ENCODE measurements at places on chromosomes 16 and 17.

DNA sequence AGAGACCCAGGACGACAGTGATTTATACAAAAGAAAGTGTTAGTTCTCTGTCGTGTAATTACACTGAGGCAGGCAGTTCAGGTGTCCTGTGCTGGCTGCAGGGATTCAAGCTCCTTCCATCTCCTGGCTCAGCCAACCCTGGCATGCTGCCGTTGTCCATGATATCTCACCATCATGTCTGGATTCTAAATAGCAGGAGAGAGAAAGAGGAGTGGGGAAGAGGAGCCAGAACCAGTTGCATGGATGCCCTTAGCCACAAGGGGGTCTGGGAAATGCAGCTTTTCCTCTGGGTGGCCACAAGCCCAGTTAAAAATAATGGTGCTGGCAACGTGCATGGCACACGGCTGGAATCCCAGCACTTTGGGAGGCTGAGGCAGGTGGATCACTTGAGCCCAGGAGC lies 9.7 kb downstream of the C16orf54 start:
- DNase-seq, result peak; percentile 20

- no peak for DNase-seq
Observed at GRCh38 chr16:48291754-48292153, 44.4 kb upstream of the ABCC11 start.

DNA sequence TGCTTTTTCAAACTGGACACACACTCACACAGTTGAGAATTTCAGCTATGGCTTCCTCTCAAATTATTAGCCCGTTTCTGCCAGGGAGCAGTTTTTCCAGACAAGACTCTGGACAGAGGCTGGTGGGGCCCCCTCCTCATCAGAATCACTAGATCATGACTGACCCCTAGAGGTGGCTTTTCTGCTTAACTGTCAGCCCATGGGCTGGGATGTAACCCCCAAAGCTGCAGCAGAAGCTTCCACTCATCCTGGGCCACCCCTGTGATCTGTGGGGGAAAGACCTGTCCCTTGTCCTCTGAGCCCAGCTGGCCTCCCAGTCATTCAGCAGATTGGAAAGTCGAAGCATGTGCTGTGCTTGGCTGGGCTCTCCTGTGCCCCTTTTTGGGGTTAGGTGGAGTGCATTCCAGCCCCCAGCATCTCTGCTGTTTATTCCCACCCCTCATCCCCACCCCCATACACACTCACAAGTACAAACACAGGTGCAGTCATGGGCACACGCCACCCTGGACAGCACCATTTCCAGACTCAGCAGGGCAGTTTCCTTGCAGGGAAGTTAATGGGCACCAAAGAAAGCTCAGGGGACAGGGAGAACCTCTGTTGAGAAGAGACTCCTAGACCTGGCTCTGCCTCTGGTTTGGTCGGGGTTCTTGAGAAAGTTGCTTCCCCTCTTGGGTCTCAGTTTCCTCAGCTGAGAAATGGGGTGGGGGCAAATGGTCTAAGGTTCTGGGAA lies 77.6 kb upstream of the RBL2 start:
- no peak for DNase-seq

- no peak for DNase-seq
Observed at GRCh38 chr17:73293480-73293911, 18.3 kb downstream of the CDC42EP4 start.

- no peak for DNase-seq
Observed at GRCh38 chr17:58677194-58677880, 14.5 kb downstream of the TEX14 start.

GRCh38 chr17:73133911-73134649 lies 30.7 kb upstream of the SSTR2 start:
- DNase-seq, result no peak

GRCh38 chr17:34067011-34067410 lies 188.1 kb upstream of the CCL2 start:
- DNase-seq, result no peak

DNA sequence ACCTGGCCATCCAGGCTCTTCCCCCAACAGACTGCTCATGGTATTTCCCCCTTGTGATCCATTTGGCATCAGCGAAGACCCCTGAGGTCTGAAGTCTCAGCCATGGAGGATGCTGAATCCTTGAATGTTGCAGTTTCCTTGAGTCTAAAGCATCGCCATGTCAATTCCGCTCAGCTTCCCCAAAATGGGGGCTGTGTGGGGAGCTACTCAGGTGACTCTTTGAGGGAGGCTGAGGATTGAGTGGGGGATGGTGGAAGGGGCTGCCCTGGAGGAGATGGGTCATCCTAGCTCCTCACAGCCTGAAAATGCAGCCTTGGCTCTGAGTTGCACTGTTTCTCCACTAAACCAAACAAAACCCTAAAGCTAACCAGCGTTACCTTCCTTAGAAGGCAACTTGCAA lies 2.6 kb downstream of the C16orf78 start:
- no peak for DNase-seq

DNA sequence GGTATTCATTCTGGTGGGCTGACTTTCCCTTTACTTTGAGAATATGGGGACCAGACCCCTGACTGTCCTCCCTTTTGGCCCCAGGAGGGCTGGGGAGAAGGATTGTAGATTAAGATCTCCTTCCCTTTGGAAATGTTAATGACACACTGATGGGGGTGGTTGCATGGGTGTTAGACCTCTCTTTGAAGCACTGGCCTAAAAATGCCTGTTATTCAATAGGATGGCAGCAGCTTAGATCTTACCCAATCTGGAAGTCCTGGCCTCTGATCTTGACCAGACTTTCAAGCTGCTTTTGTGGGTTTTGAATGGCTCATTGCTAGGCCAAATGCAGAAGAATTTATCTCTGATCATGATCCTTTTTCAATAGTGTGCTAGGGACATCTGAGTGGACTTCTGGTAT lies 25.7 kb downstream of the MAP3K3 start:
- DNase-seq, result no peak

- no peak for DNase-seq
Observed at GRCh38 chr17:57550668-57551315, 194.3 kb downstream of the CCDC182 start.

DNA sequence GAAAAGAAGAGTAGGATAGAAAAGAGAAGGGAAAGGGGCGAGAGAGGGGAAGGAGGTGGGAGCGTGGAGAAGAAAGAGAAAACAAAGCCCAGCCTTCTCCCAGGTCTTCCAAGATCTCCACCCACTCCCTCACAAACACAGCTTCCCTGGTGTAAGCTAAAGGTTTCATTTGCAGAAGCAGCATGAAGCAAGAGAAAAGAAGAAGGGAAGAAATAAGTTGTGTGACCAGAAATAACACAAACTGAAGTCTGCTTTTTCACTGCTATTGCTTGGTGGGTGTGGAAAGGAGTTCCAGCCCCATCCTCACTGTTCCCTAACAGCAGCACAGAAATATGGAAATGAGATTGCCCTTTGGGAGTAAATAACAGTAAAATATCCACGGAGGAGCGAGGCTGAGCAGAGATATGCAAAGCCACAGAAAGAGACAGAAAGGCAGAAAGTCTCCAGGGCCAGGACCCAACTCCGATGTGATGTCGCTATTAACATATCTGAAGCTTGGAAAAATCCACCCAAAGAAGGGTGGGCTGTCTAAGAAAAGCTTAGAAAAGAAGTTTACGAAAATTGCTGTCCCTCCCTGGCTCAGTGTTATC lies 10.3 kb upstream of the GAS7 start:
- no peak for DNase-seq

DNA sequence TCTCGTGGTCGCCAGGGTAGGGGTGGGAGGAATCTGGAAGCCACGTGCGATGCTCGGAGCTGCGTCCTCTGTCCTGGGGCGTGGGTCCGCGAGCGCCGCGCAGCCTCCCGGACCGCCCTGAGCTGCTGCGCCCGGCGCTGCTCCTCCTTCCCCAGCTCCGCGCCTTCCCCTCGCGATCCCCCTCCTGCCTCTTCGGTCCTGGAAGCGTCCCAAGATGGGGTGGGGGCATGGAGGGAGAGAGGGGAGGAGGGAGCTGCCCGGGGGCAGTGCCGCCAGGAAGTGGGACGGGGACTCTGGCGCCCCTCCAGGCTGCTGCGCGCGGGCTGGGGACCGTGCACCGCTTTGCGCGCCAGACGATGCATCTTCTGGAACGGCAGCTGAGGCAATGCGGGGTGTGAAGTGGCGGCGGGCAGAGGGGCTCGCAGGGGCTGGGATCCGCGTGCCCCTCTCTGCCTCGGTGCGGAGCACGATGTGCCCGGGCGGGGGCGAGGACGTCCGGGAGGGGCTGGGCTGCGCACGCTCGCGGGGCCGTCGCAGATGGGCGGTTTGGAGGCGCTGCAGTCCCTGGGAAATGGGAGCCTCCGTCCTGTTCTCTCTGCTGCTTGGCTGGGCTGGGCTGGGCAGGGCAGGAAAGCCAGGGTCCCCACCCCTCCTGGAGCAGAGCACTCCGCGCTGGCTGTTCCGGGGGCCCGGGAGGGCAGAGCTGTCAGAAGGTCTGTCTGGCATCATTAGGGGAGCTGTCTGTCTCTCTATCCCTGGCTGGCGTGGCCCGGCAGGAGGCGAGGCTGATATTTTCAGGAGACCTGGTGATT lies 388.0 kb downstream of the SEC14L1 start:
- DNase-seq, result peak; percentile 54

DNA sequence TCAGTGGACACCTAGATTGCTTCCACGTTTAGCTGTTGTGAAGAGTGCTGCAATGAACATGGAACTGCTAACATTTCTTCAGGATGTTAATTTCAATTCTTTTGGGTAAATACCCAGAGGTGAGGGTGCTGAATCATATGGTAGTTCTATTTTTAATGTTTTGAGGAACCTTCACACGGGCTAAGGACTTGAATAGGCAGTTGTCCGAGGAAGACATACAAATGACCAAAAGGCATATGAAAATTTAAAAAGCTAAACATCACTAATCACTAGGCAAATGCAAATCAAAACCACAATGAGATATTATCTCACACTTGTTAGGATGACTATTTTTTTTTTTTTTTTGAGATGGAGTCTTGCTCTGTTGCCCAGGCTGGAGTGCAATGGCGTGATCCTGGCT lies 173.3 kb downstream of the PRKCB start:
- DNase-seq, result no peak

DNA sequence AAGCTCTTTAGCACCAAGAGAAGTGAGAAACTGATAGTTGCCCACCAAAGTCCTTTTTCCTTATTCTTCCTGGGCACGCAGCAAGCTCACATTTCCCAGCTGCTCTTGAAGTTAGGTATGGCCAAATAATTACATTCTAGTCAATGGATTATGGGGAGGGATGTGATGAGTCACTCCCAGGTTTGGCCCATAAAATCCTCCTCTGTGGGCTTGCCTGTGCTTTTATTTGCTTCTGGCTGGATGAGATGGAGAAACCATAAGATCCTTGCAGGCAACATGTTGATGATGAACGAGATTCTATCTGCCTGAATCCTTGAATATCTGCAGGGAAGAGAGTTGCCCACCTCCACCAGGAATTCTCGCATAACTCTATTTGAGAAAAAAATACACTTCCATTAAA lies 568.3 kb upstream of the SALL1 start:
- no peak for DNase-seq

GRCh38 chr17:30805944-30806456 lies 18.5 kb downstream of the CRLF3 start:
- no peak for DNase-seq

DNA sequence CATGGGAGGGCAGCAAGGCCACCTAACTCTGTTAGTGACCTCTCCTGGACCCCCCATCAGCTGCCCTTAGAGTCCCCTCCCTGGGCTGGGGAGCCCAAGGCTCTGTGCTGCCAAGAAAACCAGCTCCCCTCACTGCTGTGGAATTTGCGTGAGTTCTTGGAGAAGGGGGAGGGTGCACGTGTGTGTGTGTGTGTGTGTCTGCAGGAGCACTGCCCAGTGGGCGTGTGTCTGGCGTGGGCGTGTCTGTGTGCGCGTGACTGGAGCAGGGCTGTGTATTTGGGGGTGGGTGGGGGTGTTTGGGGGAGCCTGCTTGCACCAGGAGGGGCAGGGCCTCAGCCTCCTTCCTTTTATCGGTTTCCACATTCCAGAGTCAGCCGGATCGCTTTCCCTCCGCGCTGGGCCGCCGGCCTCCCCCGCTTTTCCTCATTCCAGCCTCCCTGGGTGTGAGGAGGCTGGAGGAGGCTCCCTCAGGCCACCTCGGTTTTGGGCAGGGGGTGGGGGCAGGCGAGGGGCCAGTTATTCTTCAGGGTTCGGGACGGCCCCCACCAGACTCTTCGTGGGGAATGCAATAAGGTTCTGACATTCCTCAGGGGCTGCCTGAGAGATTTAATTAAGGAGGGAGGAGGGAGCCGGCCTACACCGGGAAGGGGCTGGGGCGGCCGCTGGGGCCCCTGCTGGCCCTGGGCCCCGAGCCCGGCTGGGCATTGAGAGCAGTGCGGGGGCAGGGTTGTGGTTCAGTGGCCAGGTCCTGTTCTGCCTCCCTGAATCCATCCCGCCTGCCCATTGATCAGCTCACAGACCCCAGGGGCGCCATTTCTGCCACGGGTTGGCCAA lies 2.5 kb downstream of the VASN start:
- DNase-seq, result no peak

DNA sequence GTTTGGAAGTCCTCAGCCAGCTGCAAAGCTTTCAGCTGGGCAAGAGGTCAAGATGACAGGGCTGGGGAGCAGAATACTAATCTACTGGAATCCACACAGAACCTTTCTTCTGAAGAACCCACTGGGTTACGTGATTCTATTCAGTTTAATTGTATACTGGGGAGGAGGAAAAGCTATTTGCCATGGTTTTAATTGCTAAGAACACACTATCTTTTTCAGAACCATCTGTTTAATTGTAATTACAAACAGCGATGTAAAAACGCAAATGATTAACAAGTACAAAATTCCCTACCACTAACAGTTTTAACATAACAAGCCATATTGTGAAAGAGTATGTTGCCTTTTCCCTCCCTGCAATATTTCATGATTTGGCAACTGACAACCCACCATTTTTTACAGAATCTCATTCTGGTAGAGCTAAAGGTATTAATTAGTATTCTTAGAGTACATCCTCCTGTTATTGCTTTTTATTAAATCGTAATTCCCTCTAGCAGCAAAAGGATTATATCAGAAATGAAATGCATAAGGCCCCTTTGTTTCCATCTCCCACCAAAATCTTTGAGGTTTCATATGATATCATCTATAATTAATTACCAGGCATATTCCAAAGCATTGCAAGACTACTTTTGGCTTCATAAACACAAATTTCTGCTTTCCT lies 12.1 kb downstream of the HYDIN start:
- DNase-seq, result peak; percentile 12

GRCh38 chr17:72119873-72120641 lies 763 bp upstream of the SOX9 start:
- DNase-seq, result peak; percentile 49

DNA sequence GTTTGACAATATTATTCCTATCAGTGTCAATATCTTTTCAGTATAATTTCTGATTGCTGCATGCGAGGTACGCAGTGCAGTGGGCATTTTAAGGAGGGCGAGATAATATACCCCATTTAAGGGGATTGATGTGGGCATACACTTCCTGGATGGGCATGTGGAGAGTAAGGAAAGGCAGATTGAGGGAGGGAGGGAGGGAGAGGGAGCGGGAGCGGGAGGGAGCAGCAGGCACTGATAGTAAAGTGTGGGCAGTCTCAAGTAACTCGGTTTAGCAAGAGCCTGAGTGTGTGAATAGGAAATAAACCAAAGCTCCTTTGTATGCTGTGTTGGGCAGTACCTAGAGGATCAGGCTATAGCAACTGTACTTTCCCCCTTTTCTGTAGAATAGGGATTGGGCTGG lies 5.1 kb downstream of the BPTF start:
- DNase-seq, result no peak

Data from NCI-H1092 treated with DMSO at 0.1 percent for 48 hours (cell line).